SHP77 treated with DMSO at 0.1 percent for 48 hours (cell line): ENCODE measurements at places on chromosomes 5 and 9.

- no peak for DNase-seq
Measured at GRCh38 chr5:6342689-6343315, 35.5 kb downstream of the MED10 start.

DNA sequence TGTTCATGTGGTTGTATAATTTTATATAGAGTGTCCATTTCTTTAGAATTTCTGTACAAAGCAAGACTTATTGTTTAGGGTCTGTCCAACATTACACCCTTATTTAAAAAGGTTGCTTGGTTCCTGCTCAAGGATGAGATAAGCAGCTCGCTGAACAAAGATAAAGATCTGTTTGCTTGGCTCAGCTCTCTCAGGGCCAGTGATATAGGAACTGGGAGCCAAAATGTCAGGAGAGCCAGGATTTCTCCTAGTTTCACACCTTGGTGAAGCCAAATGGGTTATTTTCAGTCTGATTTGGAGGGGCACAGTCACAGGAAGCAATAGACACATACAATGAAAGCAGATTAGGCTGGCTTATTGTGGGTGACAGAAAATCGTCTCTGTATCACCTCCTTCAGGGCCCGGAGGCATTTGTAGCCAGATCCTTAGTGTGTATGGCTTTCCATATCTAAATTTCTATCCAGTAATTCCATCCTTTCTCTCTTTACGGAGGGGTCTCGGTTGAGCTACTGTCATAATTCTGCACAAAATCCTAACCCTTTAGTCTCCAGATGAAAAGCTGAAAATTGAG, 396.4 kb downstream of the TMEM232 start:
- no peak for DNase-seq

GRCh38 chr9:27353474-27354229, 56.7 kb upstream of the EQTN start:
- no peak for DNase-seq

DNA sequence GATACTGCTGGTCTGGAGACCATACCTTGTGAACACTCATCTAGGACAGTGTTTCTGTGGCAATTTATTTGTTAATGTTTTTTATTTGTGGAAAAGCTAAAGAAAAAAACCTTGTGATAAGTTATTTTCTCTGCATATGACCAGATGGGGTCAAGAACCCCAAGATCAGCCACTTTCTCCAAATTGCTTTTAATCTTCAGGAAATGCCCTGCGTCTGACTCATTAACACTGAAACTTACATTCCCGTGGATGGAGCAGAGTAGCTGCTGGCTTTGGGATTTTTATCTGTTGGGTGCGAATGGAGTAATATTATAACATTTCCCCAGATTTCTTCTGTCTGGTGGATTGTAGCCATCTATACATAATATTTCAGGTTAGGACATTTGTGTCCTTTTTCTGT, 444.5 kb downstream of the SH3GL2 start:
- DNase-seq = no peak

DNA sequence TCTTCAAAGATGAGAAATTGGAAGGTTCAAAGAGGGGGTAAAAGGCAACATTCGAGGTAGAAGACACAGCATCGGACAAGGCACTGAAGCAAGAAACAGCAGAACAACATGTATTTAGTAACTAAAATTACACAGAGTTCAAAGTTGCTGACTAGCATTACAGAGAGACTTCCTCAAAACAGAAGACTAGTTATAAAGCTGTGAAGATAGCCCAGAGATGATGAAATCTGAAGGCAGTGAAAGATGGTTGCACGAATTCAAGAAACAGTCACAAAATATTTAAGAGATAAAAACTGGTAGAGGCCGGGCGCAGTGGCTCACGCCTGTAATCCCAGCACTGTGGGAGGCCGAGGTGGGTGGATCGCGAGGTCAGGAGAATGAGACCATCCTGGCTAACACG, 16.3 kb downstream of the MAPKAP1 start:
- DNase-seq = no peak

- no peak for DNase-seq
Measured at GRCh38 chr5:133247151-133247709, 195.4 kb downstream of the HSPA4 start.

DNA sequence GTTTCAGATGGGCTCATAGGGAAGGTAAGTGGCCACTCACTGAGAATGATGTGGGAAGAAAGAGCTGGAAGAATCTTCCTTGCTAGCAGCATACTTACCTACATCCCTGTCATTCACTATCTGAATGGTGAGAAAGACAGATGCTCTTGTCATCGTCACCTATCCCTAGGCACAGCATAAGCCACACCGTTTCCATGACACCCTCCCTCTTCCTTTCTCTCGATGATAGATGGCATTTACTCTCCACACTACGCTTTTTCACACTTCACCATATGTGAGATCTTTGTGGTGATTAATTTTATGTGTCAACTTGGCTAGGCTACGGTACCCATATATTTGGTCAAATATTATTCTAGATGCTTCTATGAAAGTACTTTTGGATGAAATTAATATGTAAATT, 44.4 kb upstream of the FER start:
- no peak for DNase-seq

- no peak for DNase-seq
Measured at GRCh38 chr5:170638454-170639220, 134.8 kb downstream of the KCNIP1 start.

DNA sequence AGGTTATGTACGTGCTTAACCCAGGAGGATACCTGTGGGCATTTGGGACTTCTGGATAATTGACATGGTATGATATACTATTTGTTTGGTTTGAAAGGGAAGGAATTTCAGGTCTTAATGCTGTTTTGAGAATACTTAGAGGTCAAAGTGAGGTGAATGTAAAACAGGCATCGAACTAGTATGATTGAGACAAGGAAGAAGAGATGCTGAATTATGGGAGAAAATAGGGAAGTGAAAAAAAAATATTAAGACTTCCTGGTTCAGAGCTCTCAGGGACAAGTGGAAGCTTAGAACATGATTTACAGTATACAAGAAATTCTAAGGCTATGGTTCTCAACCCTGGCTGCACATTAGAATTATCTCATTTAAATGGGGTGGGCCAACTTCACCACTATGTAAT, 115.3 kb downstream of the CD180 start:
- DNase-seq = no peak

GRCh38 chr5:176837707-176838115, 27.4 kb downstream of the UNC5A start:
- no peak for DNase-seq

DNA sequence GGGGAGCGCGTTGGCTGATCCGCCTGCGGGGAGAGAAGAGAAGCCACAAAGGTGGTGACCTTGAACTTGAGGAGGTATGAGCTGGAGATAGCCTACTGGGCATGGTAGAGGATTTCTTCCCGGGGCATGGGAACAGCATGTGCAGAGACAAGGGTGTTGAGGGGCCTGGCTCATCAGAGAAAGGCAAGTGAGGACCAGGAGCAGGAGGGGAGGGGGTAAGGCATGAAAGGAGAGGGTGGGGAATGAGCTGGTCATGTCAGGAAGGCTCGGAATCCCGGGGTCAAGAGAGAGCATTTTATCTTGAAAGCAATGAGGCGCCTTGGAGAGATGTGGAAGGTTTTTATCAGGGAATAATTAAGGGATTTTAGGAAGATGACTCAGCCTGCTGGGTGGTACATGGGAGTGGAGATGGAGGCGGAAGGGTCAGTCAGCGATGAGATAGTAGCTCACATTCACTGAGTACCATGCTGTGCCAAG, 121.1 kb downstream of the LHX2 start:
- DNase-seq = no peak

- DNase-seq = no peak
Measured at GRCh38 chr5:111645303-111645838, 111.6 kb downstream of the NREP start.

DNA sequence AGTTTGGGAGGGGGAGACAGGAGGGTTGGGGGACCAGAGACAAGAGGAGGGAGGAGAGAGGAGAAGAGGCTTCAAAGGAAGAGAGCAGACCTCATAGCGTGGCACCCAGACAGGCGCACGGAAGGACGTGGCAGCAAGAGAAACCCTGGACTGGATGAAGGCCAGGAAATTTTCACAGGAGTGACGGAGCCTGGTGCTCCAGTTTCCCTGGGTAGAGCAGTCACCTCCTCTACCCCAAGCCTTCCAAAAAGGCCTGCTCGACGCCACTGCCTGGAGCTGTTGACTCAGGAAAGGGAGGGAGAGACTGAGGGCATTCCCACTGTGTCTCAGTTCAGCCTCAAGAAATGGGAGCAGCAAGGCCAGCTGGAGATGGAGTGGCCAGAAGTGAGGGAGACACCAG, 19.3 kb downstream of the AK8 start:
- no peak for DNase-seq

GRCh38 chr5:174338185-174339010, 292.9 kb downstream of the NSG2 start:
- DNase-seq = no peak

GRCh38 chr9:19840953-19841352, 52.1 kb upstream of the SLC24A2 start:
- DNase-seq = no peak

- no peak for DNase-seq
Measured at GRCh38 chr5:143143973-143144372, 259.5 kb downstream of the NR3C1 start.

DNA sequence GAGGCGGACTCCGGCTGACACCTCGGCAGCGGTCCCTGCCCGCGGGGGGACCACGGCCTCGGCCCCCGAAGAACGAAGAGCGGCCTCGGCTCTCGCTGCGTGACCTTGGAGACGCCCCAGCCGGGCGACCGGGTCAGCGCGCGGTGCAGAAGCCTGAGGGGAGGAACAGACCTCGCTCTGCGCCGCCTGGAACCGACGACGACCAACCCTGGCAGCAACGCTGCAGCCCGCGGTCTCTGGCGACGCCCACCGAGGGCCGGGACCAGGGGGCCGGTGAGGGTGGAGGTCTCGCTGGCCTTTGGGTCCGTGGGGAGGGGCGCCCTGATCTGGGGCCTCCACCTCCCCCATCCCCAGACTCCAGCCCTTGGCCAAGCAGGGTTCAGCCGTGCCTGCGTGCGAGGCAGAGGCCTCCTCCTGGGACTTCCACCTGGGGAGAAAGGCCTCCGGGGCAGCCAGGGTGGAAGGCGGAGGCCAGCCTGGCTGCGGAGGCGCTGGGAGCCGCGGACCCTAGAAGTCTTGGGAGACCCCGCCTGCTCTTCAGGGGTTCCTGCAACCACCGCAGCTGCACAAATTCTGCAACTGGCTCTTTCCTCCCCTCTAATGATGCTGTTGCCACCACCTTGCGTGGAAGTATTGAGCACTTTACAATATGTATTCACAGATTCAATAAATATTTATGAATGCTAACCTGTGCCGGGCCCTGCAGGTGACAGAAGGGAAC, 44.3 kb upstream of the SLC12A7 start:
- no peak for DNase-seq

DNA sequence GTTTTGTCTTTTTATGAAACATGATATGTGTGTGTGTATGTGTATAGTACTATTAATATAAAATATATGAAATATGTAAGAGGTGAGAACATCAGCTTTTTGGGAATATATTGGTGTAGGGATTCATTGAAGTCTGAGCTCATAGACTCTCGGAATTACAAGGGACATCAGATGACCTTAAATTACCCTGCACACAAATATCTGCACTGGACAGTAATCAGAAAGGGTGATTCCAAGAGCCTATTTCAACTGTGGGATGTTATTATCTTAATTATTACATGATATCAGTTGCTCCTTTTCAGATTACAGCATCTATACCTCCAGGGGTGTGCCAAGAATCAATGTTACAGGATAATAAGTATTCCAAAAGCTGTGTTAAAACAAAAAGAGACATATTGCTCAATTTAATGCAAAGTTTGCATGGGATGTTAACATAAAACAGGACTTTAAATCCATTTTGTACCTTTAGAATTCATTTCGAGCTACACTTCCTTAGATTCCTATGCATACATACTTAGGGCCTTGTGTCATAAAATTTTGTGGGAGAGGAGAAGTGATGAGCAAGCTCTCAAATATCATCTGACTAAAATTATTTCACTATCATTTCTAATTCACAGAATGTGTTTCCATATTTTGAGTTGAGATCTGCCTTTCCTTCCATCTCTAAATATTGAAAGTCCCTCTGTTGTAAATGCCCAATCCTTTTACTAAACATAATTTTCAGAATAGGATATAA, 365.2 kb downstream of the BRINP1 start:
- no peak for DNase-seq

- DNase-seq = no peak
Measured at GRCh38 chr9:87447547-87448432, 49.9 kb upstream of the DAPK1 start.

- DNase-seq = no peak
Measured at GRCh38 chr5:74761241-74761640, 5.7 kb downstream of the GFM2 start.

GRCh38 chr5:34895641-34896419, 19.5 kb downstream of the RAD1 start:
- no peak for DNase-seq

DNA sequence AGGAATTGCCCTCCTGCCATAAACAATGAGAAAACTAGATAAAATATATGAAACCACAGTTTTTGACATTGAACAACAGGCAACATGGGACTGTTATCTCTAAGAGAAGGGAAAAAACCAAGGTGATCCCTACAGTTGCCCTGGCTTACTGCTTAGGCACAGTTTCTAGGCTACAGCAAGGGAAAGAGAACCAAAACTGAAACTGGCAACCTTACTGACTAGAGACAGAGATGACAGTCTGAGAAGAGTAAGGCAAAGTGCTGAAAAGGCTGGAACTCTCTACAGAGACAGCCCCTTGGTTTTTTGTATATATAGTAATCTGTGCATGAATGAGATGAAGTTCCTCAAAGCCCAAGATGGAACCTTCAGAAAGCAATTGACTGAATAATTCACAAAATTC, 36.2 kb upstream of the REEP2 start:
- no peak for DNase-seq

- no peak for DNase-seq
Measured at GRCh38 chr5:171639966-171640365, 145.7 kb upstream of the SMIM23 start.

GRCh38 chr9:99054581-99054980, 50.3 kb upstream of the TGFBR1 start:
- DNase-seq = no peak

- DNase-seq = peak; percentile 16
Measured at GRCh38 chr9:36728651-36729520, 156.2 kb downstream of the MELK start.

DNA sequence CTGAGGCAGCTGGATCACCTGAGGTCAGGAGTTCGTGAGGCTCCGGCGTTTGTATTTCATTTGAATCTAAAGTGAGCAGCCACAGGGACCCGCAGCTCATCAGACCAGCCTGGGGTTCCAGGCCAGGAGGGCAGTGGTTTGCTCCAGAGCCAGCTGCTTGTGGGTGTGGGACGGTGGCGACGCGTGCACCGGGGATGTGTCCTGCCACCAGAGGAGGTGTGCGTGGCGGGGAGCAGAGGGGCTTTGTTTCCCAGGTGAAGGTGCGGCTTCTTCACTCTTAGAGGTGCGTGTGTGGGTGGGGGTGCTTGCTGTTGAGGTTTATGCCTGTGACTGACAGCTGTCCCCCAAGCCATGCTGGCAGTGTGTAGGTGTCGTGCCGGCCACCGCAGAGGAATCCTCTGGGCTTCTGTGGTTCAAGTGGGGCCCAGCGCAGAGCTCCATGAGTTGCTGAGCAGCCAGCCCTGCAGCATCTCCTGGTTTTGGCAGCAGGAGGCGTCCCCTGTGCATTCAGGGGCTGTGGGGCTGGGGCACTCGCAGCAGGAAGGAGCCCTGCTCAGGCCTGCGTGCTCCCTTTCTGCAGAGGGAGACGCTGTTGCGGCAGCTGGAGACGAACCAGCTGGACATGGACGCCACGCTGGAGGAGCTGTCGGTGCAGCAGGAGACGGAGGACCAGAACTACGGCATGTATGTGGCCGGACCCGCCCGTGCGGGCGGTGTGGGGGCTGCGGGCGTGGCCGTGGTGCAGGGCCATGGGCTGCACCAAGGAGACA, 6.9 kb upstream of the AJM1 start:
- no peak for DNase-seq
